ENCODE measurements at places on chromosomes 16 and 17. TPM values are rescaled to one million over a fixed set of nuclear protein-coding genes. Genes with fewer than 3 reads are reported as not detected.

The ARSG gene
- 1.2 TPM for polyA plus RNA-seq

The ZDHHC1 gene
- polyA plus RNA-seq: 5.1 TPM

The EARS2 gene
- 16.7 TPM for polyA plus RNA-seq

The PIRT gene
- not detected for polyA plus RNA-seq

The SCIMP gene
- 0.98 TPM for polyA plus RNA-seq

The SCARF1 gene
- polyA plus RNA-seq: 9.1 TPM

The ABCC6 gene
- polyA plus RNA-seq: 2.0 TPM

The BIRC5 gene
- polyA plus RNA-seq: 0.11 TPM

The CLDN6 gene
- 0.04 TPM for polyA plus RNA-seq

The MAFG gene
- 10.2 TPM for polyA plus RNA-seq

The TRAPPC2L gene
- 30.3 TPM for polyA plus RNA-seq

The RANBP10 gene
- polyA plus RNA-seq: 11.2 TPM

The PYDC1 gene
- polyA plus RNA-seq: not detected

The ASB16 gene
- 5.1 TPM for polyA plus RNA-seq

The USH1G gene
- polyA plus RNA-seq: not detected

The MRM1 gene
- 7.7 TPM for polyA plus RNA-seq

The MSLN gene
- not detected for polyA plus RNA-seq

The KRTAP9-8 gene
- polyA plus RNA-seq: not detected

The MRPL45 gene
- 36.8 TPM for polyA plus RNA-seq

The SMIM36 gene
- polyA plus RNA-seq: not detected

The SEC14L1 gene
- 26.6 TPM for polyA plus RNA-seq

The KRT20 gene
- polyA plus RNA-seq: not detected
